Activated CD4-positive, CD25-positive, alpha-beta regulatory T cell (primary cell): ENCODE measurements at places on chromosomes 1 and 21.

DNA sequence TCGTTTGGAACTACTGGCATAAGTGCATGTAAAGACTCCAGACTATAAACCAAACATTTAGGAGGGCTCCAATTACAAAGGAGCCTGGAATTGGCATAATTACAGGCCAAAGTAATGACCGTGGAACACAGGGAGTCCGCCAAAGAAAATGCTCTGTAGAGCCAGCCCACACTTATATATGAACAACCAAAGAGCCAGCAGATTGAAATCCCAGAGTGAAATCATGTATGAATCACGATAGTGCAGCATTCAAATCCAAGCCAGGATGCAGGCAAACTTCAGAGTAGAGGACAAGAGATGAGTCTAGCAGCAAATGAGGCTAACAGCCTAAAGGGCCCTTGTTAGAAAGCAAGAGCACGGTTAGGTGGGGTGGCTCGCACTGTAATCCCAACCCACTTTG, 13.1 kb downstream of the VPS26C start:
- no peak for DNase-seq

DNA sequence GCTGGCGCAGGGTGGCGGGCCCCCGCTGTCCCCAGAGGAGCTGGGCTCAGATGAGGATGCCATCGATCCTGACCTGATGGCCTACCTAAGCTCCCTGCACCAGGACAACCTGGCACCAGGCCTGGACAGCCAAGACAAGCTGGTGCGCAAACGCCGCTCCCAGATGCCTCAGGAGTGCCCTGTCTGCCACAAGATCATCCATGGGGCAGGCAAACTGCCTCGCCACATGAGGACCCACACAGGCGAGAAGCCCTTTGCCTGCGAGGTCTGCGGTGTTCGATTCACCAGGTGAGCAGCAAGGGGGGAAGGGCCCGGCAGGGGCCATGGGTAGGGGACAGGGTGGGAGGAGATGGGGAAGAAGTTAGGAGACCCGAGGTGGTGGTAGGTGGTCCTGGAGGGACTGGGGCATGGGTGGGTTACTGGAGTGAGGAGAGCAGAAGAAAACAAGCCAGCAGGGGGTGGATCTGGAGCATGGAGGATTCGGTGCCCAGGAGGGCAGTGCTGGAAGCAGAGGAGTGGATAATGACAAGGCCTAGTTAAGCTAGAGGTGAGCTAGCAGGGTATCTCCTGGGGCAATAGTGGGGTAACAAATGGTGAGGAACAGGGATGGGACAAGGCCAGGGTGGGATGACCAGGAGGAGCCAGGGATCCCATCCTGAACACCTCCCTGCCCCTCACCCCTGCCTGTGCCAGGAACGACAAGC, 13.1 kb downstream of the ZBTB7B start:
- DNase-seq, result no peak

- DNase-seq, result no peak
Measured at GRCh38 chr1:113859478-113860175, 11.9 kb downstream of the PTPN22 start.

DNA sequence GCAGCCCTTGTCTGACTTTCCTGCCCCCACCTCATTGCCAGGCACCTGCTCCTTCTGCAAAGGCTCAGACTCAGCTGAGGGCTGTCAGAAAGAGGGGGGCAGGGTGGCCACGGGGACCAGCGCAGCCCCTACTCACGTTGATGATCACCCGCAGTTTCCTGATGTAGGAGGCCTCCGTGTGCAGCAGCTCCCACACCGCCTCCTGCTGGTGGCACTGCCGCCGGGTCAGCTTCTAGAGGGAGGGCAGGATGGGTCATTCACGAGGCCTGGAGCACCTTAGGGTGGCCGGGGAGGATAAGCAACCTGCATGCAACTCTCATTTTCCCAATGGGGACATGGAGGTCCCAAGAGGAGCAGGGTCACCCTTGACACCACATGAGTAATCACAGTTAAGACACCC, 6.4 kb upstream of the TNFRSF25 start:
- DNase-seq, result no peak

DNA sequence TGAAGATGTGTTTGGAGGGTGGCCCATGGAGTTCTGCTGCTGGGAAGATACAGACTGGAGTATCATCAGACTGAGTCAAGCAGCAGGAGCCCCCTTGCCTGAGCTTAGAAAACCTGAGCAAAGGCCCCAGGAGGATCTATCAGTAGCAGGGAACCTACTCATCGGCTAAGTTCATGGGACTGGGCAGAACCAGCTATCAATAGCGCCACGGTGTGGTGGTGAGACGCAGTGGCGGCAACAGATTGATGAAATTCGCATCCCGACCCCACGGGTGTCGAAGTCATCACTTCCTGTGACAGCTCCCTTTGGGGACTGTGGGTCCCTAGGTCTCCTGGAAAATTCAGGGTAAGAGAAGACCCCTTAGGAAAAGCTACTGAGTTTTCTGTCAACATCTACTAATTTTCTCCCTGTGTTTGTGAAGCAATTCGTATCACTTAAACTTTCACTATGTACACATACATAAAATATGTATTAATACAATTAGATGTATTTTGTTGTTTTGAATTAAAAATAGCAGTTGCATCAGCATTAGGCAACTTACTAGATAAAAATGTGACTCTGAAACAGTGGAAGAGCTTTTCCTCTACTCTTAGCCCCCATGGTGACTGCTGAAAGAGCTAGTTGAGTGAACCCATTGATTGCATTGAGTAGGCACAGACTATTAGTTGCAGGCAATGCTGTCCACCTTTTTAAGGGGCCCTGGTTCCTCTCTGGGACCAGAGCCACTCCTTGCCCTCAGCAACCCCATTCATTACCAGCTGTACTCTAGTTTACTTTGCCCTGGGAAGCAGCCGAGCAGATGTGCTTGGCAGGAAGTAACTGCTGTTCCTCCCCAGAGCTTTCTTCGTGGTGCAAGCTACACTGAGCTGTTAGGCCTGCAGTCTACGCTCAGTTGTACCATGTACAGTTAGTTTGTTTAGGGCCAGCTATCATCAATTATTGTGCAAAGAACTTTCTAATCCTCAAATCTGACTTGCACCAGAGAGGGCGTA, 7.3 kb upstream of the CACNA1S start:
- no peak for DNase-seq

DNA sequence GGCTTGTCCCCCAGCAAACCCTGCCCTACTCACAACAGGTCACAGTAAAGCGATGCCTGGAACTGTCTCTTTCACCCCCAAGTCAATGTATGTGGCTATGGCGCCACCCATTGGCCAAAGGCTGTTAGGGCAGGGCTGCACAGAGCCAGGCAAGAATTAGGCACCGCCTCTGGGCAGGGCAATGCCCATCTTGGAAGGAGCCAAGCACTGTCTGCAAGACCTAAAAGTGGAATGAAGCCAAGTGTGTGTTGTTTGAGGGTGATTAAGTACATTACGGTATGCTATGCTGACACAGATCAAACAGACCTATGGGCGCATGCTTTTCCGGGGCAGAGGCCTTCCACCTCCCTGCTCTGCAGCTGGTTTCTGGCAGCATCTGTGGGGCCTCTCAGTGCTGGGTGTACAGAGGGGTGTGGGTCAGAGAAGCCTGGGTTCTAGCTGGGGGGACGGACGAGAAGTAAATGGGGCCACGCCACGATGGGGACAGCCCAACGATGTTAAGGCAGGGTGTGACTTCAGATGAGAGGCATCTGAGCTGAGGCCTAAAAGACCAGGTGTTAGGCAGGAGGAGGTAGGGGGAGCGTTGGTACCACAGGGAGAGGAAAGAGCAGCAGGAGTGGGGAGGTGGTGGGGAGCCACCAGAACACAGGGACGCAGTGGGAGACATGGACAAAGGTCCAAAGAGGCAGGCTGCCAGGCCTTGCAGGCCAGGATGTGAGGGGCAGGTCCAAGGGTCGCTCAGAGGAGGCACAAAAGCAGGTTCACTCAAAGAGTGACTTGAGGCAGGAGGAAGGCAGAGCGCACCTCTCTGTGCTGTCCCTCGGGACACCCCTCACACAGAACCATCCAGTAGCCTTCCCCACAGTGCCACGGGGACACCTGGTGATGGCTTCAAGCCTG, 49.8 kb downstream of the ACOT7 start:
- DNase-seq, result no peak

GRCh38 chr1:187384504-187384903, 555.8 kb downstream of the PLA2G4A start:
- no peak for DNase-seq

GRCh38 chr1:9784508-9785133, 39.1 kb downstream of the CLSTN1 start:
- DNase-seq, result no peak

DNA sequence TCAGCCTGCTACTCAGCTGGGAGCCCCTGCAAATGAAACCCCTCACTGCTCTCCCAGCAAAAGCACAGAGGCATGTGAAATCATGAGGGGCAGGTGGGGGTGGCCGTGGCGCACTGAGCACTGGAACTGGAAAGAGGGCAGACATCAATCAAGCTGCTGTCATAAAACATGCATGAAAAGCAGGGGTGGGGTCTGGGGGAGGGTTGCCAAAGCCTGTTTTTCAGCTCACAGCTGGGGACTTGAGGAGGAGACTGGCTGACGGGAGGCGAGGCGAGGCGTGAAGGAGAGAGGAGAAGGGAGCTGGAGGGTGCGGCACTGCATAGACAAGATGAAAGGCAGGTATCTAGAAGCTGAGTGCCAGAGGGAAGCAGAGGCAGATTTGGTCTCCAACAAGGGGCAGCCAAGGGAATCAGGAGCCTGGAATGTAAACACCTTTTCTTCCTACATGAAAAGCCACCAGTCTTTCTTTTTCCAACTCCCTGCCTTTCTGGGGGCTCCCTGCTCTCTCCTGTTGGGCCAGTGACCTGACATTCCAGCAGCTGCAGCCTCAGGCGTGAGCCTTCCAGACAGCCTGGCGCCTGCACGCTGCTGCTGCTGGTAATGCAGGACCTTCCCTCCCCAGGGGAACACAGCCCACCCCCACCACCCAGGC, 87.0 kb downstream of the NMNAT2 start:
- no peak for DNase-seq

- no peak for DNase-seq
Measured at GRCh38 chr1:7885513-7886404, 32.9 kb upstream of the UTS2 start.

DNA sequence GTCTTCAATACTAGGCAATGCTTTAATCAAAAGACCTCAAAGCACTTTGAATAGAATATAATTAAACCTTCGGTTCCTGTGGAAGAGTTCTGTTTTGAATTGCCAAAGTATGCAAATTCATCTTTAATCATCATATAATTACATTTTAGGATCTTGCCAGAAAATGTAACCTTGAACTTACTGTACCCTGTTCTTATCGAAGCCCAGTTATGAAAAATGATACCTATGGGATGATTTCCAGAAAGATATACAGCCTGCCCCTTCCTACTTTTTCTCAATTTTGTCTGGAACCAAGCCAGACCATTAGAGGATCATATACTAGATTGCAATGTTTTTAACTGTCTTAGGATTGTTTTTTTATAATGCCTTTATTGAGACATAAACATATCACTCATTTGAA, 34.0 kb upstream of the ZNF281 start:
- no peak for DNase-seq

- DNase-seq, result no peak
Measured at GRCh38 chr1:12591267-12591938, 26.6 kb downstream of the DHRS3 start.

GRCh38 chr1:66012106-66012784, 219.6 kb downstream of the PDE4B start:
- no peak for DNase-seq
